ENCODE measurements at places on chromosomes 5 and 9.

GRCh38 chr5:61407706-61408270 is 75.7 kb downstream of the ZSWIM6 start:
- peak; percentile 12 for DNase-seq

DNA sequence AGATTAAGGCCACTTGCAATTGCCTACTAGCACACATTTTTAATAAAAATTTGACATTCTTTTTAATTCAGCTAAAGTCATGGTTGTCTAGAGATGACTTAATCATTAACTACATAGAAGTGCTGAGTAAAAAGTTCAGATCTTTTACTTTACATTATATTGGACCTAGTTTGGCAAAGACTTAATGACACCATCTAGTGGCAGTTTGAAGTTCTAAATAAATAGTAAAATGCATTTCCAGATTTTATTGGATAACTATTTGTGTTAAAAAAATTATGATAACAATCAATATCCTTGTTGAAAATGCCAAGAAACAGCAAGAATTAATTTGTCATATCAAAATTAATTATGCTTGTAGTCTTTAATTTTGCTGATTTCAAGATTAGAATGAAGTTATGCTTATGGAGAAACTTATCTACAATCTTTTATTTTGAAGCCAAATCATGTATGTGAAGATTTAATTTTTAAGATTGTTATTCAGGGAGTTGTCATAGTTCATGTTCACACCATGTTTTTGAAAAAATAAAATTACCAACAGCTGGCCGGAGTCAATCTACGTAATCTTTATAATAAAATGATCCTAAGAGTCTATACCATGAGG is 69.6 kb upstream of the PJA2 start:
- DNase-seq: peak; percentile 28

GRCh38 chr5:94181895-94182294 is 436.5 kb downstream of the KIAA0825 start:
- DNase-seq: no peak

DNA sequence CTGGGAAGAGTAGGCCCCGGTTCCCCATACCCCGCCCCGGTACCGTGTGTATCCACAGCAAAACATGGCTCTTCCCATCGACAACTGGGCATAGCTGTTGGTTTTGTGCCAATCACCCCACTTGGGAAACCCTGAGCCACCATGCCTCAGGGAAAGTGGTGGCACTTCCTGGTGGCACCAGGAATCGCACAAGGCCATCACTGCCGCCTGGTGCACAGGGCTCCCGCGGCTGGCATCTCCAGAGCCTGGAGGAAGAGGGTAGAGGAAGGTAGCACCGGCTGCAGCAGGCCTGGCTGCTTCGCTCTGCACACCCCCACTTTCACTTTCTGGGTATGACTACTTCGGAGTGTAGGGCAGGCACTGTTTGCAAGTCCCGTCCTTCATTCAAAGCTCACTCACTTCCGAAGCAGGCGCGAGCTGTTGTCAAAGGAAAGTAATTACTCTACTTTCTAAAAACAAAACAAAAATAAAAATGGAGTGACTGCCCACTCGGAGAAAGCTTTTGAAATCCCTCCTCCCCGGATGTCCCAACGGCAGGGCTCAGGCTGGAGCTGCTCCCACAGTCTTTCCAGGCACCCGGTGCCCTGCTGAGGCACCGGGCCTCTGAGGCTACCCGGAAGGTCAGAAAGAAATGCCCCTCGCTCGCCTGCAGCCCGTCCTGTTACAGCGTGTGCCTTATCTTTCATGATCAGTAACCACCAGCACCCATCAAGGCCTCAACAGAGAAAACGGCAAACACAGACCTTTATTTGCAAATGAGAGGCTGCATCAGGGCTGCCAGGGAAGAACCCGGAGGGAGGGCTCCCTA is 2.0 kb downstream of the BRD3 start:
- peak; percentile 86 for DNase-seq

- DNase-seq: no peak
Measured at GRCh38 chr5:12757035-12757434, 852.8 kb upstream of the CTNND2 start.

GRCh38 chr9:2027543-2028160 is 12.5 kb downstream of the SMARCA2 start:
- DNase-seq: peak; percentile 17

DNA sequence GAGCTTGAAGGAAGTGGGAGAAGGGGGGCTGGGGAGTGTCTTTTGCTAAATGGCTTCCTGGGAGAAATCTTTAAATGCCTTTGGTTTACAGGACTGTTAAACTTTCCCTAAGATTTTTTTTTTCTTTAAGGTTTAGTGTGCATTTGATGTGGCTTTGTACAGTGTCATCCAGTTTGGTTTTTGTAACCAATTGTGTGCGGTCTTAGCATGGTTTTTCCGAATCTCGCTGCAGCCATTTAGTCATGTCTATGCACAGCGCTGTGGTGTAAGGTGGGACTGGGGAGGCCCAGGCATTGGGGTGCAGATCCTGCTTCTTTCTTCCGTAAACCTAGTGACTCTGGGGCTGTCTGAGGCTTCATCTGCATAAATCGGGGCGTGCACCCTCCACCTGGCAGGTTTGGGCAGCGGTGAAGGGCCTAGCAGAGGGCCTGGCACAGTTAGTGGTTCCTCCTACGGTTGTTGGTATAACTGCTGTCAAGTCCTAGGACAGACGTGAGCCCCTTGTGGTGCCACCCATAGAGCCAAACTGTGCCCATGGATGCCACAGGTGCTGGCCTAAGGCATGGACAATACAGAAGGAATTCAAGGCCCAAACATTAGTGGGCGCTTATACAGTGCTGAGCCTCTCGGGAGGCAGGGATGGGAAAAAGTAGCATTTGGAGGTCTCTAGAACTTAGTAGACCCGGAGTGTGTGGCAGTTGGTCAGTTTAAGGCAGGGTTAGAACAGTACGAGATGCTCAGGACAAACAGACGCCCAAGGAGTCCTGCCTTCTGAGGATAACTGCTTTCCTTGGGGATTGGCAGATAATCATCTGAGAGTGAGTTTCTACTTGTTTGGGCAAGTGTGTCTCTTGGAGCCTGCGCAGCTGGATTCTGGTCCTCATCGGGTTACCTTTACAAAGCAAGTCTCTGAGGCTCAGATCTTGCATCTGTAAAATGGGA is 1.5 kb downstream of the PRRC2B start:
- DNase-seq: peak; percentile 25

DNA sequence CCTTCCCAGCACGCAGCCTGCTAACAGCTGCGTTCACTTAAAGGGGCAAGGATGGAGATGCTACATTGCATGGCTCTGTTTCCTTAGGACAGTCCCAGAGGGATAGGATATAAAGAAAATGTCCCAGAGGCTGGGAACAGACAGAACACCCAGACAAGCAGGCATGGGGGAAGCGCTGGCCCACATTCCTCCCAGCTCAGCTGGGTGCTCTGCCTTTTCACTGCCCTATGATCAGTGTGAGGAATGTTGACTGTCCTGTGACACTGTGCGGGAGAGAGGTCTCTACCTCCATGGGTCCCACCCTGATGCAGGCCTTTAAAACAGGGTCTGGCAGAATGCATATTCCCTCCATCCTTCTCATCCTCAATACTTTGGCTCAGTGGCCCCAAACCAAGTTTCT is 459.4 kb upstream of the DMAC1 start:
- DNase-seq: no peak

GRCh38 chr5:141969783-141970771 is 1.2 kb downstream of the RNF14 start:
- DNase-seq: peak; percentile 78

DNA sequence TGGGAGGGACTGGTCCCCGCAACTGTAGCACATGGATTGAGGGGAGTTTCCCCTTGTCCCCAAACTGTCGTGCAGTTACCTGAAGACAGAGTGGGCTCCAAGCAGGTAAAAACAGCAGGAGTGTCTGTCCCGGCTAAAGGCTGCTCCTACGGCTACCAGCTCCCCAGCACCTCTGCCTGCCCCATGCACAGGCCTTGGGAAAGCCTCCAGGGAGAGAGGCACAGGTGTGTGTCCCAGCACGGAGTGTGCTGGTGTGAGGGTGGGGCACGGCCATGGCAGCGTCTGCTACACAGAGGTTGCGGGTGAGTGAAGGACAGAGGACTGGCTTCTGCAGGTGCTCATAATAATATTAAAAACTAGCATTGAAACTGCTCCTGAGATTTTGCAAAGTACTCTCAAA is 30.4 kb downstream of the STC2 start:
- DNase-seq: no peak

DNA sequence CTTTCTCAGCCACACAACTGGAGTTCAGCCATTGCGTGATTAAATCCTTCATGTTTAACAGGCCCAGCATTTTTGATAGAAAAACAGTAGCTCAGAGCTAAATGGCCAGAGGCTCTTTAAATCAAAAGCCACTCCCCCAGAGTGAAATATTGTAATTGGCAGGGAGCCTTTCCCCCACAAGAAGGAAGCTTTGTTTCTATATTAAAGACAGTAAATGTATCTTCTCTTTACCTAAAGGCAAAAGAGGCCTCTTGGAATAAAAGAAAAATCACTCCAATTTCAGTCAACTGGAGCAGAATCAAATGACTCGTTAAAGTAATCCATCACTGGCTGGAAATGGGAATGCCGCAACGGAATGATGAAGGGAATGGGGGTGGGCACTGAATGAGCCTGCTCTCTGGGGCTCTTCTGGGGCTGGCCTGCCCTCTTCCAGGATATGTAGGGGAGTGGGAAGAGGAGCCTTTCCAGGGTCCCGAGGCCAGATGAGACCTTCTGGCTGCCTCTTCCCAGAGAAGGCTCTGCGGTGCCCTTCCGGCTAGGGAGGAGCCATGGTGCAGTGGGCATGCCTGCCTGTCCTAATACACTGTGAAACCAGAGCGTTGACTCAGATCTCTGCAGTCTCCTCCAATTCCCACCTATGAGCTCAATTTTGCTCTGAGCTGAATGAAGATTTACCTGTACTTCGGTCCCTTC is 45.2 kb downstream of the ANKDD1B start:
- peak; percentile 31 for DNase-seq

DNA sequence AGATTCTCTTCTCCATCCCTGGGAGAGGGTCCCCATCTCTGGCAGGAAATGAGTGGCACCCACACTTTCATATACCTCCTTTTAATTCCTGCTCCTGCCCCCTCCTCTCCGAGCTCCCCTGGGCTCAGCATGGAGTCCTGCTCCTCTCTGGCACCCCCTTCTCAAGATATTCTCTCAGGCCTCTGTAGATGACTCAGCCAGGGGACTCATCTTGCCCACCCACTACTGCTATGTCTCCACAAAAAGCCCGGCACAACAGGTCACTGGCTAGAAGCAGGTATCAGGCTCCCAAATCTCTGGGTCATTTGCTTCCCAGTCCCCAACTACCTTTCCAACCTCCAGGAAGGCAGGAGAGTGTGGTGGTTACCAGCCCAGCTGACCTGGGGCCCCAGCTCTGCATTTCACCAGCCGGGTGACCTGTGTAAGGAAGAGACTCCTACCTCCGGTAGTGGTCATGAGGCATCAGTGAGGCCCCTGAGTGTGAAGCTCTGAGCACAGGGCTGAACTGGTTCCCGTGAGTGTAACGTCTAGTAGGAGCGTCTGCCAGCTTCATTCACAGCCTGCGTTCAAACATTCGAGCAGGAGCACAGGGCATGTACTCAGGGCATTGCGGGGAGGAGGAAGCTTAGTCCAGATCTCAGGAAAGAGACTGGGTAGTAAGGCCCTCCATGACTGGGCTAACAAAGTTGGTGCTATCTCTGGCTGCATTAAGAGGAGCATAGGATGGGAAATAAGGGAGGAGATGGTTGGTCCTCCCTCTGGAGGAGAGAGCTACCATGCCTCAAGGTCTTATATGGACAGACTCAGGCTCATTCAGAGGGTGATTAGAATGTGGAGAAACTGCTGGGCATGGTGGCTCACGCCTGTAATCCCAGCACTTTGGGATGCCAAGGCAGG is 63.7 kb downstream of the LMX1B start:
- DNase-seq: no peak

GRCh38 chr9:6869081-6869948 is 111.5 kb downstream of the KDM4C start:
- no peak for DNase-seq

- no peak for DNase-seq
Measured at GRCh38 chr9:4865681-4866080, 72.9 kb downstream of the RCL1 start.

GRCh38 chr5:39469777-39470415 is 45.1 kb upstream of the DAB2 start:
- DNase-seq: peak; percentile 30

GRCh38 chr9:38003946-38004808 is 64.8 kb downstream of the SHB start:
- no peak for DNase-seq

GRCh38 chr5:81068635-81069034 is 108.5 kb downstream of the RASGRF2 start:
- no peak for DNase-seq

GRCh38 chr5:57566914-57567313 is 84.3 kb upstream of the ACTBL2 start:
- DNase-seq: no peak

DNA sequence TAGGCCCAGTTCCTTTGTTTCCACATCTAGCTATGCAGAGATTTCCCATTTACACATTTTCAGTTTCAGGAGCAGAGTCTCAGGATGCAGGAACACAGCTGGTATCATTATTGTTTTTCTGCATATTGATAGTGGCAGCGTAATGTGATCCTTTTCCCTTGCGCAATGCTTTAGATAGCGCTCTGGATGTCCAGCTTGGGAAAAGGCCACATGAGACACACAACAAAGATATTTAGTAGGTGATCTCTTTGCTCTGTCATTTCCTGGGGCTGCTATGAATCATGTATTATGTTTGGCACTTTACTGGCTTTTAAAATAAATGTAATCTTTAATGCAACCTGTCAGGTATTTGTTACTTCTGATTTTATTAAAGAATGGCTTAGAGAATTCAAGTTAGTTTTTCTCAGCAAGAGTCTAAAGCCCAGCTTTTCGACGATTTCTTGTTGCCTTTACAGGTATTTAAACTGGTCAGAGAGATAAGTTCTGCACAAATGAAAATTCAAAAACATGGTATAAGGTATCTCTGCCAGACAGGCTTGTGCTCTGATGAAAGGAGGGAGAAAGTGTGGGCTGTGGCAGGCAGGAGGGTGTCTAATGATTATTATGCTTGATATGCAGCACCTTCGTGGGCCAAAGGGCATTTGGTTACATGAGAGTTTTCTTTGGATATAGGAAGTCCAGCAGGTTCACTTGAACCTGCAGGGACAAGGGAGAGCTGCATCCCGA is 42.2 kb downstream of the PTTG1 start:
- DNase-seq: peak; percentile 64

DNA sequence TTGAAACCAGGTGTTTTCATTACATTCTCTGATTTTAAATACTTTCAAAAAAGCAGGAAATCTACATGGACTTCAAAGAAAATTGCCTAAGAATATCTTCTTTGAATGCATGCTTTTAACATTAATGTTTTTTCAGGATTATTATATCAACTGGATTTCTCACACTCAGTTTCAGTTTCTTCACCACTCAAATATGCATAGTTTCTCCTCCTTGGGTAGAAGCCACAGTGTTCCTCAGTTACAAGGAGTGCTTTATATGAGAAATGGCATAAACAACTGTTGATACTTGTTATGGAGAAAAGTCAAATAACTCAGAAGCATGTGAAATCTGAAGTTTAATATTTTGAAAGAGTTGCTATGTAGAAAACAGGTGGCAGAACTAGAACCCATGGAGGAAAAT is 196.9 kb downstream of the DMRTA1 start:
- DNase-seq: no peak

- peak; percentile 52 for DNase-seq
Measured at GRCh38 chr5:163564321-163564938, 59.0 kb downstream of the MAT2B start.

Data from inflammatory macrophage treated with lipopolysaccharide for 4 hours (primary cell).